Lung microvascular endothelial cell (primary cell): ENCODE measurements at places on chromosomes 2 and 18. TPM values are rescaled to one million over a fixed set of nuclear protein-coding genes. Genes with fewer than 3 reads are reported as not detected.

C2orf80 gene
- not detected in 2 replicates for total RNA-seq

PIEZO2 gene
- 169 and 256 TPM in 2 replicates for total RNA-seq

HTR2B gene
- 2.0 and 3.0 TPM in 2 replicates for total RNA-seq

TEKT4 gene
- total RNA-seq = not detected in 2 replicates

DNA sequence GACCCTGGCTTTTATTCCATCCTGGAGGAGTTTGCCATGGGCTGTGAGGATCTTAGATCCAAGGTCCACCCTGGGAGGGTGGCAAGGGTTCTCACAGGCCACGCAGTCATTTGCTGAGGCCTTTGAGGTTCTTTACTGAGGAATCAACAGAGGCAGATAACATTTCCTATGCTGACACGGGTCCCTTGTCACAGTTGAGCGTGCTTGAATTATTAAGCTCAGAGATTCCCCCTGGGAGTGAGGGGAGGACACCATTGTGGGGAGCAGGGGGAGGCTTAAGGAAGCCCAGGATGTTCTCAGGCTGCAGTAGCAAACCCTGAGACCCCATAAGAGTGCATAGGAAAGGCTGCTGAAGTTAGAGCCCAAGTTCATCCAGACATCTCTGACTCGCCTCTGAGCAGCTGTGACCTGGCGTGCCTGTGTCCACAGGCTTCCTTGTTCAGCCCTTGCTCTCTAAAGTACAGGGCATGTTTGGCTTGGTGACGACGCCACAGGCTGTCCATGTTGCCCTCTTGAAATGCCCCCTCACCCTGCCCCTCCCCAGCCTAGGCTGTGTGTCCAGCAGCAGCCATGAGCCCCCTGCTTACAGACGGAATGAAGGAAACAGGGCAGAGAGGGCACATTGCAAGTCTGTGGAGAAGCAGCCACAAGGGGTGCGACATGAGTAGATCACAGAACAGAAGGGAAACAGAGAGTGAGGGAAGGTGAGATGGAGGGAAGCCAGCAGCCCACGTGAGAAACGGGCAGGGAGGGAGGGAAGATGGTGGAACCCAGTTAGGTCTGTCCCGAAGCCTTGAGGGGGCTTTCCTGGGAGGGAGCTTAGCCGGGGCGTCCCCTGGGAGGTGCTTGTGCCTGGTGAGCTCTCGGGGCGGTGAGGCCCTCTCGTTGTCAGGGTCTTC is 34.0 kb downstream of the NAPG start:
- no peak for DNase-seq

GRCh38 chr18:49698525-49699025 is 114.8 kb downstream of the ACAA2 start:
- no peak for DNase-seq

DNA sequence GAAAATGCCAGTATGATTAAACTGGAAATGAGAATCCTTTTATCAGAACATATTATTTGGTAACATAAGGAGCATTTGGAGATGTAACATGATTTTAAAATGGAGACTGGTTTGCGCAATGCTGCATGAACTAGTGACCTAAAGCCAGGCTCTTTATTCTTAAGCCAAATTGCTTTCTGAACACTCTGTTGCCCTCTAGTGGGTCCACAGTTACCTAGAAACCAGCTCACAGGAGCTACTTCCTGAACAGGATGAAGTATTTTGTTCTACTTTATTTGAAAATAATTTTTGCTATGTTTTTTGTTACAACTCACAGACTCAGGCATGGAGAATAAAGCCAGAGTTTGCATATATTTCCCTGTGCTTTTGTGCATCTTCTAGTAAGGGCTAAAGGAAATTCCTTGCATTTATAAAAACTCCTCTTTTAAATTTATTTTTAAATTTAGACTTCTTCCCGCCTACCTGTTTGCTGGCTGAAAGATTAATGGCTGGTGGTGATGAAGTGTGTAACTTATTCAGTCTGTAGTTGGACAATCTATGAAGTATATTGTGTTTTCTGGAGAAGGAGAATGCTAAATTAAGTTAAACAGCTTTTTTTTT is 146.7 kb downstream of the PARD3B start:
- DNase-seq = peak; percentile 93

DNA sequence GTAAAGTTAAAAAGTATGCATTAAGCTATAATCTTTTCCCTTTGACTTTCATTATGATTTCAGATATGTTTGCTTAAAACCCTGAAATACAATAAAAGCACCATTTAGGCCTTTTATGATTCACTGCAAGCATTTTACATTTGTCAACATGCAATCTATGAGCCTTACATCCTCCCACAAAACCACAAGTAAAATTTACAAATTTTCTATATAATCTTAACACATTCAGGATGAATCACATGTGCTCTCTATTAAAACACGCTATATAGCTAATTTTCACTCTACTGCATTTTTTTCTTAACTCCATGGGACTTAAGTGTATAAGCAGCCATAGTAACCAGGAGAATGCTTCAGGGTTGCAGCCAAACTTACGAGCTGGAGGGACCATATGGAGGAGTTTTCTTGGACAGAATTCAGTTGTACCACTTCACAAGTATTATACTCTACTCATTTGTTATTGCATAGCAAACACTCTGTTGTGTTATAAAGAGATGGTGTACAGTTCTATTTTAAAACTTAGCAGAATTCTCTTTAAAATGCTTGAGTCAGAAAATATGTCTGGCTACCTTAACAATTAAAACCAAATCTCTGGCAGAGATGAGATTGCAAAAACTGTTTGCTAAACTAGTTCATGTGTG is 293.2 kb downstream of the ALK start:
- DNase-seq = no peak

GRCh38 chr18:32310774-32311173 is 120.9 kb downstream of the MEP1B start:
- no peak for DNase-seq

- DNase-seq = no peak
Observed at GRCh38 chr2:22946553-22946952, 438.4 kb upstream of the KLHL29 start.

- DNase-seq = no peak
Observed at GRCh38 chr2:147250652-147251356, 594.0 kb upstream of the ACVR2A start.

DNA sequence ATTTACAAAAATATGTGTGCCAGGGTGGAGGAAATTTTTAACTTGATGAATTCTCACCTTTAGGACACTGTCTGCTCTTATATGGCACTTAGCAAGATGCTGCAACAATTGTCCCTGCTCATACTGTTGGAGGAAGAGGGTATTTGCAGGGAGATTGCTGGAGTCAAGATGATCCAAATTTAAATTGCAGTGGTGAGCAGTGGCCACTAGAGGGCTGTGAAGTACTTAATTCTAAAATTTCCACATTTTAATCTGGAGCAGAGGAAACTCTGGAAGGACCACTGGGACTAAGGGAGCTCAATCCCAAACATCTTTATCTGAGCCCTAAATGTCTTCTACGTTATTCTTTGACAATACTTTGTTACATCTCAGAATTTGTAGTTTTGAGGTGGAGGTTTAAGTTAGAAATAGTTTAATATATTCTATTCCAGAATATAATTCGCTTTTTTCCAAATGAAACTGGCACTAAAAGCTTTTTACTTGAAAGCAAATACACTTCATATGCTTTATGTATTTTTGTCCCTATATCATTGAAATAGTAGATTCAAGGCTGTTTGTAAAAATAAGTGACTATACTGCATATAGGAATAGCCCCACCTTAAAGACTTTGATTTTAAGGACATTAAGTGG is 33.0 kb upstream of the PTH2R start:
- peak; percentile 60 for DNase-seq

DNA sequence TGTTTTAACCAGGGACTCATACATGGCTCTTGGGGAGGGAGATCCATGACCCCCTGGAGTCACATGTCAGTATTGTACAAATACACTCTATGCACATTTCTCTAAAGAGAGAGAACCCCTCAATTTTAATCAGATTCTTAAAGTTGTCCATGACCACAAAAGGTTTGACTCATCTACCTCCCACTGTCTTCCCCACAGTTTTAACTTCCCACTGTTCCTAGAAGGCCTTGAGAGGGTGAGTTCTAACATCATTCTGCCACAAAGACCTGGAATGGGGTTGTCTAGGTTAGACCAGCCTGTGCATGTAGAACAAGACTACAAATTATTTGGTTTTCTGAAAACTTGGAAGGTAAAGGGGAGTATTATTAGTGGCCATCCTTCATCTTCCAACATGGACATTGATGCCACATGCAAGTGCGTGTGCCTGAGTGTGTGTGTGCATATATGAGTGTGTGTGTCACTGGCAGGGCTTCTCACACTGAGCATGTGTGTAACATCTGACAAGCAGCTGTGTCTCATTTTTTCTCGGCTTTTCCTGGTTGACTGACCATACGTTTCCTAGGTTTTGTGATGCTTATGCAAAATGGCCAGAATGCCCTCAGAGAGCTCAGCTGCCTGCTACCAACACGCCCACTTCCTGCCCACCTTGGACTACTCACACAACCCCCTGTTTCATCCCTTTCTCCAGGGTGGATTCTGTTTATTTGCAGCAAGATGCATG is 94.6 kb upstream of the LGALSL start:
- DNase-seq = no peak

DNA sequence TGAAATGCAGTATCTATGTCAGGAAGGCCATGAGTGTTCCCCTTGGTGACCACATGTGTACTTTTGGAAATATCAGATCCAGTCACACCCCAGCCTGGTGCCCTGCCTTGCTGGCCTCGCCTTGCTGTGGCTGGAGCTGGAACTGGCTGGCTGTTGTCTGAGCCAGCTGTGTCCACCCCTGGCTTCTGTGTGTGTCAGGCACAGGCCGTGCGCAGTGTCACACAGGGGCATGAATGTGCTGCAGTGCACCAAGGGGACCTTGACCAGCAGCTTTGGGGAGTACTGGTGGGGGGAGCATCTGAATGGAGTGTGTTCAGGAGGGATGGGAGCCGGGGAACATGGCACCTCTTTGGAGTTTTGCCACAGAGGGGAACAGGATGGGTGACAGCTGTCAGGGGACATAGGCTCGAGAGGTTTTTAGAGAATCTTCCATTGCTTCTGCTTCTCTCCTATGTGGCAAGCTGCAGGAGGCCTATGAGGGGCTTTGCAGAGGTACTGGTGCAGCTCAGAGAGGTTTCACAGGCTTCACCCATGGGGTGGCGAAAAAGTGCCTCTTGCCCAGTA is 44.7 kb upstream of the FAHD2A start:
- no peak for DNase-seq

GRCh38 chr2:3656762-3657721 is 958 bp upstream of the ALLC start:
- no peak for DNase-seq

DNA sequence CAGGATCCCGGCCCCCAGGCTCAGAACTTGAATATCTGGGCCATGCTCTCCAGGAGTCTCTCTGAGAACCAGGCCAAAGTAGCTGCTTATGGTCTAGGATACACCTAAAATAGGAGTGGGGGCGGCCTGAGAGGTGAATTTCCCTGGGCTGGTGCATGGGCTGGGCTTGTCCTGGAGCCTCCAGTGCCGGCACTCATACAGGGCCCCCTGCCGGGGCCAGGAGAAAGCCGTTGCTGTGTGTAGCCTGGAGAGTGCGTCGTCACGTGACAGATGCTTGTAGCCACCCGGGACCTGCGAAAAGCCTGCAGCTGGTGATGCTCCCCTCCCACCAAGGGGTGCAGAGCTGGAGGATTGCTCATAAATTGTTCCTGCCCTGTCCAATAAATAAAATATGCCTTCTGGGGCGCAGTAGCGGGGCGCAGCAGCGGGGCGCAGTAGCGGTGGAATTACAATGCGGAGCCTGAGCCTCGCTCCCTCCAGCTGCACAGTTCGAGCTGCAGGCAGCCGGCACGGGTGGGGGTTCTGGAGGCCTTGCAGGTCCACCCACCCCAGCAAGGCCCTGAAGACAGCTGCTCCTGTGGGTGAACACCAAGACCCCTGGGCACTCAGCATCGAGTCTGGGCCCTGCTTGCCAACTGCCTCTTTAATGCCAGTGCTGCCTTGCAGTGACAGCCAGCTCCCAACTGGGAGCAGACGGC is 289.9 kb downstream of the NDUFA10 start:
- no peak for DNase-seq

DNA sequence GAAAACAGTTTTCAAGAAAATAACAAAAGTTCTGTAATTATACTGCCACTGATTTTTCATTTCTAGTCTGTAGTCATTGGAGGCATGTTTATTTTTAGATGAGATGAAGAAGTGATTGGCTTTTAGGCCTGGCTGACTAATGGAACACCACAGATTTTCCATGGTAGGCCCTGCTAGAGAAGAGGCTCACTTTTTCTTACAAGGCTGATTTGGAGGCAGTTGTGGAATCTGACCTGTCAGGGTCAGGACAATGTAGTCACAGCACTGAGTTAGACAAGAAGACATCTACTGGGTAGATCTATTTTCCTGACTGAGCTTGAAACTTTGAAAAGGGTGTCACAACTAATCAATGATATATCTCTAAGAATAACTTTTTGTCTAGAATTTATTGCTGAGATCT is 43.9 kb downstream of the KDM3A start:
- no peak for DNase-seq
